ENCODE measurements at places on chromosomes 4 and X.

DNA sequence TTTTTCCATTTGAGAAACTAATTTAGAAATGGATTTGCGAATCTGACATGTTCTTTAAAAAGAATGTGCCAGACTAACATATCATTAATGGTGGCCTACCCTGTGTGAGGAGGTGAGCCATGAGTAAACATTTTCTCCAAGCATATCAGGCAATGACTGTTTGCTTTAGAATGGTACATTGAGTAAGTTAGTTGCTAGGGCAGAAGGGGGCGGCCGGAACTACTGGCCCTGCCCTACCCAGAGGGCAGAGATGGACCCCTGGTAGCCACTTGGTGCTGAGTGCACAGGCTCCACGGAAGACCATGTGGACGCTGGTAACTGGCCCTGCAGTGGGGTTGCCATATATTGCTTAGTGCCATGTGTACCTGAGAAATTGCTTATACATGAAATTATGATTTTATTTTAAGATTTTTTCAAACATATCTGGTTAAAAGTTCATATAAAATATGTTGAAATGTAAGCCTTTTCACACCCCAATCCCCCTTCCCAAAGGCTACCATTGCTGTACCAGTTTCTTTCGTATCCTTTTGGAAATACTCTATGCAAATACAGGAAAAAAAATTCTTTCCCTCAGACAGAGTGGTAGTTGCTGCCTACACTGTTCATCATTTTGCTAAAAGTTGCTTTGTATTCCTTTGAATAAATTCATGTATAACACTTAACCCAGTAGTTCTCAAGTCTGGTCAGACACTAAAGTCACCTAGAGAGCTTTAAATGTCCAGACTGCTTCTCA lies 8.8 kb downstream of the FNIP2 start:
- no peak for DNase-seq

GRCh38 chrX:37425370-37425769 lies 76.2 kb downstream of the PRRG1 start:
- DNase-seq, result no peak

- DNase-seq, result no peak
These were observed 24.2 kb upstream of the VSIG1 start for GRCh38 chrX:108020631-108021030.

DNA sequence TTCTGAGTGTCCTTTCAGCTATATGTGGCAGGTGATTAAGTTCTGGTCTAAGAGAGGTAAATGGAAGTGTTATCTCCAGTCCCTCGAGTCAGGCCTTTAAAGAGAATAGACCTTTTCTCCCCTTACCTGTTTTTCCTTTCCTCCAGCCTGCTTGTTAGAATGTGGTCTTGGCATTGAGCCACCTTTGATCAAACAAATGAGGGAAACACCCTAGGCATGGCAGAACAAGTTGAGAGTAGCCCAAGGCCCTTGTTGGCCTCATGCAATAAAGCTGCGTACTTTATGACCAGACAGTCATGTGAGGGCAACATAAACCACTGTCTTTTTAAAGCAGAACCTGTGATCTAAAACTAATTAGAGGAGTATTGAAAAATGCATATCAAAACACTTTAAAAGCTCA lies 13.2 kb upstream of the IL13RA2 start:
- DNase-seq, result no peak

- no peak for DNase-seq
These were observed 11.9 kb downstream of the HTT-AS start for GRCh38 chr4:3062471-3062870.

- DNase-seq, result no peak
These were observed 1511.0 kb downstream of the ARAP2 start for GRCh38 chr4:34733185-34733941.

GRCh38 chr4:1807332-1807777 lies 14.3 kb downstream of the FGFR3 start:
- DNase-seq, result no peak

- no peak for DNase-seq
These were observed 144.8 kb downstream of the NWD2 start for GRCh38 chr4:37389366-37389765.

DNA sequence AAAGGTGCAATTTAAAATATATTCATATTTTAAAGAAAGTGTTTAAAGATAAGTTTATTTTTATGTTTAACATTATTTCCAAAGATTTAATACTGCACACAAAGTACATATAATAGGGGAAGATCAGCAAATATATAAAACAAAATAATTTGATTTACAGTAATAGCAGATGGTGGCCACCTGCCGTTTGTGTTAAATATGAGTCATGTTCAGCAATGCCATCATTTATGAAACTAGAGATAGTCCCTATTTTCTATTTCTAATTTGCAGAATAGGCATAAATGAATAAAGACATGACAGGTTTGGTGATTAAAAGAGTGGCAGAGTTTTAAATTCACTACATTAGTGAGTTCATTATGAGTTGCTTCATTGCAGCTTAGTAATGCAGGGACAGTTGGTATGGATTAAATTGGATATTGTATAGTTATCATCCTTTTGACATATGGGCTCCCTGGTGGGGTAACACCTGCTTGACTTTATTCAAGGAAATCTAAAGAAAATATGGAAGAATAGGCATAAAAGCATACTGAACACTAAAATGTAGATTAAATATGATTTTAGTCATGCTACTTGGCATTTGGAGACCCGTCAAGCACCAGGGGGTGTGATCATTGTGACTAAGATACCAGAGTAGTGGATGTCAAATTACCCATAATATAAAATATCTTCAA lies 78.8 kb upstream of the BANK1 start:
- no peak for DNase-seq

DNA sequence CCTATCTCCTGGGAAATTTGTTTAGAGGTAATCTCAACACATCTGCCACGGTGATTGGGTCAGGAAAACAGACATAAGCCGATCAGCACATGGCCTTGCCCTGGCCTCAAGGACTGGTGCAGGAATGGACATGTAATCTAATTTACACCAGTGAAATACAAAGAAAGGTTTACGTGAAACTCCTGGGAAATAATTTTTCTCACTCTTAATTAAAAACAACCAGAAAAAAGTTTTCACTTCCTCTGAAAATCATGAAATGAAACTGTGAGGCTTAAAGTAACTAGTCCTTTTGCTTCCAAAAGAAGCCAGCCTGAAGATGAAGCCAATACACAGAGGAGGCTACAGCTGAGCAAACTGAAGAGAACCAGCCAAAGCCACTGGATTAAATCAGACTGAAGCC lies 154.1 kb upstream of the FAM241A start:
- no peak for DNase-seq

Measured in stimulated activated CD4-positive, alpha-beta T cell treated with anti-CD3 and anti-CD28 coated beads, Interleukin-12 subunit alpha, Interleukin-12 subunit beta, amount 100 ng/mL, for 24 hours (primary cell).